ENCODE measurements at places on chromosomes 13 and 19.

GRCh38 chr13:52034616-52035226, 10.2 kb downstream of the UTP14C start:
- peak; percentile 13 for DNase-seq

- DNase-seq = no peak
Observed at GRCh38 chr13:81058211-81058915, 717.4 kb upstream of the SPRY2 start.

DNA sequence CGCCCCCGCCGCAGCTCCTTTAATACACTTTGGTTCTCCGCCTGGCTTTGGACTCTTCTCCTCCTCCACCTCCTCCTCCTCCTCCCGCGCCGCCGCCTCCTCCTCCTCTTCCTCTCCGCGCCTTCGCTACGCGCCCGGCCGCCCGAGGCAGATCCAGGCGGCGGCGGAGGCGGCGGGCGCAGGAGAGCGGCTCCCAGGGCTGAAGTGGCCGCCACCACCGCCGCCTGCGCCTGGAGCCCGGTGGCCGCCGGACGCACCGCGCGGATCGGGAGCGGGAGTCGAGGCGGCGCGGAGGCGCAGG, at the start of gene ZIC2:
TSS of gene ZIC2 (plus strand) at position 50 of the 301 bp plus-strand sequence. CDS start 281 bp downstream, outside the sequence.
- DNase-seq = no peak

GRCh38 chr19:23787106-23787505, 28.4 kb upstream of the ZNF681 start:
- peak; percentile 27 for DNase-seq

DNA sequence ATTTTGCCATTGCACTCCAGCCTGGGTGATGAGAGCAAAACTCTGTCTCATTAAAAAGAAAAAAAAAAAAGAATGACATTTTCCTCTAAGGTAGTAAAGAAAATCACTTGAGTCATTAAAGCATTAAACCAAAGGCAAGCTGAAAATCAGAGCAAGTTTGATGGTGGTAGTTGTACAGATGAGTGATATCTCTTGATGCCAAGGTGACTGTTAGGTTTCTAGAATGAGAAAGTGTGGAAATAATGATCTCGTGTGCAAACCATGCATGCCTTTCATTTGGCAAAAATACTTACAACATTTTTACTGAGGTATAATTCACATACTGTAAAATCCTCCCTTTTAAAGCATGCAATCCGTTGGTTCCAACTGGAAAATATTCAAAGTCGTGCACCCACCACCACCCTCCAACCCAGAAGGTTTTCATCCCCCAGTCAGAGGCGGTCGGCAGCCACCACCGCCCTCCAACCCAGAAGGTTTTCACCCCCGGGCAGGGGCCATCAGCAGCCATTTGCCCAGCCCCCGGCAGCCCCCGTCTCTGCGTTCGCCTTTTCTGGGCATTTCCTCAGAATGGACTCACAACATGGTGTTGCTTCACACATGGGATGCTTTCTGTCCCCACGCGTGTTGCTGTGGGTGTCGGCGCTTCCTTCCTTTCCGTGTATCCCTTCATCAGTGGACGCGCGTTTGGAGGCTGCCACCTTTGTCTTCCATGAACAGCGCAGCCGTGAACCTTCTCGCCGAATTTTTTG, 90.2 kb downstream of the ATP11A start:
- peak; percentile 50 for DNase-seq

DNA sequence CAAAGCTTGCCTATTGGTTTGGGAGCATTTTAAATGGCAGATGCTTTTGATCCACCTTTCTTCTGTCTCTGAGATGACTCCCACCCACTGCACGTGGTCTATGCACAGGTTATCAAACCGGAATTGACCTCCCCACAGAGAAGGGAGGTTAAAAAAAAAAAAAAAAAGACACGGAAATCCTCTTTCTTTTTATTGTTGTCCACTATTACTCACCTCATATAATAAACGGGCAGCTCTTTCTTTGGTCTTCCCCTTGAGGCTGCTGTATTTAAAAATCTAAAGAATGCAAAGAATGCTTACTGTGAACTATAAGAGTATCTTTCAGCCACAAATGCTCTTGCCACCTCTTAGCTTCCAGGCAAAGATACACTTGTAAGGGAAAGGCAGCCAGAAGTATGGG, 329.7 kb downstream of the NDFIP2 start:
- DNase-seq = peak; percentile 87

- DNase-seq = no peak
Observed at GRCh38 chr13:109642358-109642757, 144.0 kb downstream of the IRS2 start.

- DNase-seq = no peak
Observed at GRCh38 chr19:58351990-58352755, 1.1 kb downstream of the A1BG start.

DNA sequence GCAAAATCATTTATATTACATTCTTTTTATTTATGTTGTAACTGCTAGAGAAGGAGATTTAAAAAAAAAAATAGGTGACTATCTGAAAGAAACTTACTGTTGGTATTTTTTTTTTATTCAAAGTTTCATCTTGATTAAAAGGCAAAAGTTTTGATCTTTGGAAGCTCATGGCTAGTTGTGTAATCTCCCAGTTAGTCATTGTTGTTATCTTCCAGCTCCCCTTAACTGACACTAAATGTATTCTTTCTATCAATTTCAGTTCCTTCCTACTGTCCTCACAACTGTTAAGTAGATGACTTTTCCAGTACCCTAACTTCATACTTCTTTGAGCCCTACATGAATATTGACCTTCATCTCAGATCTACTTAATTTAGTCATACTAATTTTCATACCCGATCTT, 71.1 kb downstream of the PIBF1 start:
- peak; percentile 22 for DNase-seq

- DNase-seq = no peak
Observed at GRCh38 chr19:38378866-38379265, 4.5 kb downstream of the PSMD8 start.

GRCh38 chr19:13999085-13999484, 7.0 kb downstream of the RFX1 start:
- no peak for DNase-seq

DNA sequence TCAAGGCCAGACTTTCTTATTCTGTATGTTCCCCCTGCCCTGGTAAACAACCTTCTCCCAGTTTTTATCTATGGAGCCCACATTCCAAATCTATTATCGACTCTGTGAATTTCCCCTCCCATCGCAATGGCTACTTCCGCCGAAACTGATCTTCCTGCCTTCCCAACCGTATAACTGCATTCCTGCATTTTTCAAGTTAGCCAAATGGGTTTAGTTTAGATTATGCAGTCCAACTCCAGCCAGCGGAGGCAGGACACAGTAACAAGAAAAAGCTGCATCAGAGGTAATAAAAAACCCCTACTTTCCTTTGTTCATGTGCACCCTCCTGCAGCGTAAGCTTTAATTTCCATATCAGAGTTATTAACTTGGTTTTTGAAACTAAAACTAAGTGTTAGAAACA, 112.2 kb upstream of the ZNF91 start:
- no peak for DNase-seq

DNA sequence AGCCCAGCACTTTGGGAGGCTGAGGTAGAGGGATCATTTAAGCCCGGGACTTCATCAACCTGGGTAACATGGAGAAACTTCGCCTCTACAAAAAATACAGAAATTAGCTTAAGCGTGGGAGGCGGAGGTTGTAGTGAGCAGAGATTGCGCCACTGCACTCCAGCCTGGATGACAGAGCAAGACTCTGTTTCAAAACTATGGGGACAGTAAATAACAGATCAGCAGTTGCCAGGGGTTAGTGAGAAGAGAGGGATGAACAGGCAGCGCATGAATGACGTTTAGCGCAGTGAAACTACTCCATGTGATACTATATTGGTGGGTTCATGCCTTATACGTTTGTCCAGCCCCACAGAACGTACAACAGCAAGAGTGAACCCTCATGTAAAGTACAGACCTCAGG, 7.1 kb upstream of the ICAM3 start:
- peak; percentile 32 for DNase-seq

DNA sequence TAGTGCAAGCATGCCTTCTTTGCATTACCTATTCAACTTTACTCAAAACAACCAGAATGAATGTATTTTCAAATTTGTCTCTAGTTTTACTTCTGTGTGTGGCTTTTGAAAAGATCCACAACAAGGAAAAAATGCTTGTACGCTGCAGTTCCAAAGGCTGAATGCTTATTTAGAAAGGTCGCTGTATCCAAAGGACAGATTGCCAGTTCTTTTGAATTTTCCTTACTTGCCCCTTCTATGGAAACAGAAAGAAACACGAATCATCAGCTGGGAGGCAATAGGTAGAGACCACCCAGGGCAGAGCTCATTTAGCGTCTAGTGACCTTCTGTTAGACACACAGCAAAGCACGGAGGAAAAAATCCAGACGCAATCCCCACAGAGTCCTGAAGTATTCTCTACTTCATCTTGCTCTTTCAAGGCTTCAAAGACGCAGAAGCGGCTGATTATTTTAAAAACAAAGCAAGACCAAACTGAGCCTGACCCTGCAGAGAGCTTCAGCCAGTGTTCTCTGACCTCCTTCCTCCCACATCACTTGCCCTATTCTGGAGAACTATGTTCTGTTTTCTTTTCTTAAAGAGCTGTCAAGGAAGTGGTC, 674.6 kb upstream of the SGCG start:
- no peak for DNase-seq

GRCh38 chr13:64051278-64051677, 2635.6 kb upstream of the PCDH20 start:
- DNase-seq = no peak

DNA sequence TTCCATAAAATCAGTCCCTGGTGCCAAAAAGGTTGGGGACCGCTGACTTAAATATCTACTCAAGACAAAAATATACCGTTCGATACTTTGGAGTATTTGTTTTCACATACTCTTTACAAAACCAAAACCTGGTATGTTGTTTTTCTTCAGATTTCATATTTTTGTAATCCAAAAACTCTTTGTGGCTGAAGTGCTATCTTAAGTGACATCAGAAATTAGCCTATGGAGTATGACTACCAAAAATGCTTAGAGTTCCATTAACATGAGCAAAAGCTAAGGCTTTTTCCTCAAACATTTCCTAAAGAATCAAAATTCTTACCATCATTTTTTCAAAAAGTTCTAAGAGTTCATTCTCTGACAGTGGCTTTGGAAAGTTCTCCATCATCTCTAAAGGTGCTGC, 52.0 kb downstream of the DIAPH3 start:
- DNase-seq = no peak

DNA sequence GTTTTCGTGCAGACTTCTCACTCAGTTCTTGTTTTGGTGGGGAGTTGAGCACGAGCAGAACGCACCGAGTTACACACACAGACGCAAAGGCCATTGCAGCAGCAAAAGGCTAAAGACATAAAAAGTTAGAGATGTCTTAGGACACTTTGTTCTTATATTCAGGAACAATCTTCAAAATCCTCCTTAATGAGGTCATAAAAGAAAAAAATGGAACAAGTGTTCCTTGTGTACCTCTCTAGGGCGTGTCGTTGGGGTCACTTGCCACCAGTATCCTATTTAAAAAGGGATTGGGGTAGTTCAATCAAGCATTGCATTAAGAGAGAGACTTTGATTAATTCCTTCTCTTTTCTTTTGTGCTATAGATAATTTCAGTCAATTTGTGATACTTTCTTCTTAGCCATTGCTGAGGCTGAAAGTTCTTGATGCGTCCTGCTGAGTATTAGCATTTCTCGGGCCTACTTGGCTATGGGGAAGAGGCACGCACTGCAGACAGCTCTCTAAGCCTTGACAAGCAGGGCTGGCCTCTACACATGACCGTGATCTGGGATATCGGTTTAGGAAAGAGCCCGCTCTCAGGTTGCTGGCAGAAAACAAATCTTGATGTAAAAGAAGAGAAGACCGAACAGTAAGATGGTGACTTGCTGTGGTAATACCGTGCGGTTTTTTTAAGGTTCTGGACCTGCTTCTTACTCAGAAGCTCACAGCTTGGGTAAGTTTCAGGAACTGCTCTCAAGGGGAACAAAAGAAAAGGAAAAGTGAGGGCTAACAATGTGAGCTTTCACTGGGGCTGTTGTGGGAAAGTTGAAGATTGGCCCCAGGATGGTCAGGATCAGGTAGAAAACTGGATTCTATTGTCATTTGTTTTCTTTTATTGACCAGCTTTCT, 223.6 kb downstream of the TM9SF2 start:
- DNase-seq = no peak

DNA sequence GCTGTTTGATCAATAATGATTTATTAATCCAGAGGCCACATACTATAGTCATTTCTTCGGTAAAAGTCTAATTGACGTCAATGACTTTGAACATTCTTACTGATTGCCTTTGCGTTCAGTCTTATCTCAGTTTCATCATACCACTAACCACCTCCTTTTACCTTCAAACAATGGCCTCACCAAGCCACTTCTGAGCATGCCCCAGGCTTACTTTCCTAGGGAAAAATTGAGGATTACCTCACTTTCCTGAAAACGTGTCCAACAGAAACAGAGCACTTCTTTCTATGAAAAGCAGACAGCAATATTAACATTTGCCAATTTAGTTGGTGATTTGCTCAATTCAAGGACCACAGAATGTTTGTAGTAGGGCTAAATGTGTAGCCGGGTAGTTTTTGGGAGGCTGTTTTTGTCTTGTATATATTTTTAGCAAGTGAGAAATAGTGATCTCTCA, 157.6 kb downstream of the KLF5 start:
- DNase-seq = peak; percentile 15

DNA sequence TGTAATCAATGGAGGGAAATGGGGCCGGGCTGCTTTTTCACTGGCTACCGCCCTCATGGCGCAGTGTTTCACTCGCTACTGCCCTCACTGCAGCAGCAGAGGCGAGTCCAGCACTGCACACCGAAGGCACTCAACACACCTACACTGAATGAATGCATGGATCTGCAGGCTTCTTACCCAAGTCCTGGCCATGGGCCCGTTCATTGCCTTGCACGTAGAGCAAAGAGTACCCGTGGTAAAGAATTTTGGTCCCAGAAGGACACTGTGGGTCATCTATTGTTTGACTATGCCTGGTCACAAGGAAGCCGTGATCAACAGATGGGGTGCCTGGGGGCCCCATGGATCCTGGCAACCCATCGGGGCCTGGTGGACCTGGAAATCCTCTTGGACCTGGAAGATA, 144.9 kb downstream of the COL4A1 start:
- DNase-seq = no peak

GRCh38 chr19:33440682-33441081, 67.2 kb downstream of the CEBPG start:
- DNase-seq = no peak

DNA sequence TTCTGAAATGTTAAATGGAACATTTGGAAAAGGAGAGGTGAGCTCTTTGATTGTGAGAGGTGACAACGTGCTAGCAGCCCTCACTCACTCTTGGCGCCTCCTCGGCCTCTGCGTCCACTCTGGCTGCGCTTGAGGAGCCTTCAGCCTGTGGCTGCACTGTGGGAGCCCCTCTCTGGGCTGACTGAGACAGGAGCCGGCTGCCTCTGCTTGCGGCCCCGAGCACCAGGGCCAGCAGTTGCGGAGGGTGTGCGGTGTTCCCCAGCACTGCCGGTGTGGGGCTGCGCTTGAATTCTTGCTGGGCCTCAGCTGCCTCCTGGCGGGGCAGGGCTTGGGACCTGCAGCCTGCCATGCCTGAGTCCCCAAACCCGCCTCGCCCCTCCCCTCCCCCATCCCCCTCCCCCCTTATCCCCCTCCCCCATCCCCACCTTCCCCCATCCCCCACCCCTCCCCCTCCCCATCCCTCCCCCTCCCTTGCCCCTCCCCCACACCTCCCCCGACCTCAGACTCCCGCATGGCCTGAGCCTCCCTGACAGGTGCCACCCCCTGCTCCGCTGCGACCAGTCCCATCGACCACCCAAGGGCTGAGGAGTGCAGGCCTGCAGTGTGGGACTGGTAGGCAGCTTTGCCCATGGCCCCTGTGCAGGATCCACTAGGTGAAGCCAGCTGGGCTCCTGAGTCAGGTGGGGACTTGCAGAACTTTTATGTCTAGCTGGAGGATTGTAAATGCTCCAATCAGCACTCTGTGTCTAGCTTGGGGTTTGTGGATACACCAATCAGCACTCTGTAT, 411.0 kb downstream of the OLFM4 start:
- DNase-seq = no peak

- DNase-seq = no peak
Observed at GRCh38 chr19:1756705-1757465, 3.6 kb downstream of the ONECUT3 start.
